ENCODE measurements at places on chromosomes 5 and 9. TPM values are rescaled to one million over a fixed set of nuclear protein-coding genes. Genes with fewer than 3 reads are reported as not detected.

The GADD45G gene
- 1.4 TPM for total RNA-seq

The PCDHA9 gene
- not detected for total RNA-seq

The MLANA gene
- total RNA-seq = not detected

The MCTP1 gene
- 1.3 TPM for total RNA-seq

The STX17 gene
- 33.4 TPM for total RNA-seq

The CSNK1G3 gene
- total RNA-seq = 32.8 TPM

The GRIA1 gene
- total RNA-seq = not detected

The ACTL7A gene
- not detected for total RNA-seq

The STOM gene
- 36.3 TPM for total RNA-seq

The DMGDH gene
- not detected for total RNA-seq

The EIF4EBP3 gene
- 15.5 TPM for total RNA-seq

The PCDHGA12 gene
- not detected for total RNA-seq

The NR2F1 gene
- total RNA-seq = not detected

The SLC27A6 gene
- not detected for total RNA-seq

The ADAMTSL1 gene
- not detected for total RNA-seq

The SLC9A3 gene
- total RNA-seq = 2.1 TPM

The IGFBPL1 gene
- total RNA-seq = not detected

The NR6A1 gene
- 1.3 TPM for total RNA-seq

The NRARP gene
- total RNA-seq = 5.3 TPM

The LURAP1L gene
- not detected for total RNA-seq

The SLC36A3 gene
- total RNA-seq = not detected

The DOCK2 gene
- total RNA-seq = 149 TPM

The CAPSL gene
- 0.74 TPM for total RNA-seq

The FOXD4 gene
- 0.16 TPM for total RNA-seq

The ANXA6 gene
- total RNA-seq = 407 TPM

The PCDHB10 gene
- total RNA-seq = not detected

The PRSS3 gene
- not detected for total RNA-seq

The PCDHB14 gene
- not detected for total RNA-seq

The IL3 gene
- total RNA-seq = 0.20 TPM

The LCN9 gene
- total RNA-seq = not detected

The NFIL3 gene
- total RNA-seq = 23.8 TPM

The ACOT12 gene
- total RNA-seq = not detected

The N4BP3 gene
- total RNA-seq = 12.9 TPM

The COL5A1 gene
- 0.24 TPM for total RNA-seq

The PRUNE2 gene
- total RNA-seq = not detected

The CYFIP2 gene
- 324 TPM for total RNA-seq

The OLFM1 gene
- not detected for total RNA-seq

The CTSL gene
- 1.5 TPM for total RNA-seq

The ABLIM3 gene
- not detected for total RNA-seq

The DMRTA1 gene
- total RNA-seq = not detected

The LECT2 gene
- total RNA-seq = not detected

The ADAM19 gene
- 2.8 TPM for total RNA-seq

The NUP155 gene
- 111 TPM for total RNA-seq

The NELFB gene
- 56.4 TPM for total RNA-seq

The FAM170A gene
- not detected for total RNA-seq
